MG63 (cell line): ENCODE measurements at places on chromosomes 6 and 20. TPM values are rescaled to one million over a fixed set of nuclear protein-coding genes. Genes with fewer than 3 reads are reported as not detected.

Gene PLA2G7
- total RNA-seq, result not detected in 2 replicates

Gene PMEPA1
- total RNA-seq, result 3.3 and 3.4 TPM in 2 replicates

Gene BACH2
- not detected in 2 replicates for total RNA-seq

Gene COMMD7
- total RNA-seq, result 70.5 and 112 TPM in 2 replicates

Gene DEFB132
- total RNA-seq, result not detected in 2 replicates

Gene DXO
- total RNA-seq, result 9.8 and 13.7 TPM in 2 replicates

Gene SLC22A2
- total RNA-seq, result not detected in 2 replicates

Gene SAMD3
- total RNA-seq, result not detected in 2 replicates

Gene HLA-DRB5
- not detected in 2 replicates for total RNA-seq

Gene ERVFRD-1
- total RNA-seq, result not detected in 2 replicates

Gene TNF
- total RNA-seq, result not detected in 2 replicates

Gene ZBTB12
- 0.67 and 9.3 TPM in 2 replicates for total RNA-seq

Gene PHACTR3
- total RNA-seq, result not detected in 2 replicates

Gene C20orf204
- total RNA-seq, result 0.95 and 1.3 TPM in 2 replicates

Gene BCAS4
- 13.1 and 23.4 TPM in 2 replicates for total RNA-seq

Gene TXLNB
- total RNA-seq, result not detected in 2 replicates
